ENCODE measurements at places on chromosomes 6 and 20. TPM values are rescaled to one million over a fixed set of nuclear protein-coding genes. Genes with fewer than 3 reads are reported as not detected.

The REM1 gene
- total RNA-seq = 0.11 TPM

The SIRPD gene
- not detected for total RNA-seq

The CST2 gene
- not detected for total RNA-seq

The FABP7 gene
- total RNA-seq = not detected

The DOK5 gene
- not detected for total RNA-seq

The IRF4 gene
- total RNA-seq = not detected

The ACTL10 gene
- 0.95 TPM for total RNA-seq

The OR2J3 gene
- not detected for total RNA-seq

The SEL1L2 gene
- not detected for total RNA-seq

The SDC4 gene
- total RNA-seq = 54.9 TPM

The ANKS1A gene
- total RNA-seq = 15.6 TPM

The RIPPLY2 gene
- total RNA-seq = 0.17 TPM

The ZKSCAN8 gene
- 13.7 TPM for total RNA-seq
